ENCODE measurements at places on chromosomes 1 and 21.

GRCh38 chr1:32948905-32949304, 15.7 kb downstream of the RNF19B start:
- H3K4me1 ChIP-seq: peaks cover 12% of the 10 kb centered on the region
- no peak overlapping the region for H3K4me3 ChIP-seq

DNA sequence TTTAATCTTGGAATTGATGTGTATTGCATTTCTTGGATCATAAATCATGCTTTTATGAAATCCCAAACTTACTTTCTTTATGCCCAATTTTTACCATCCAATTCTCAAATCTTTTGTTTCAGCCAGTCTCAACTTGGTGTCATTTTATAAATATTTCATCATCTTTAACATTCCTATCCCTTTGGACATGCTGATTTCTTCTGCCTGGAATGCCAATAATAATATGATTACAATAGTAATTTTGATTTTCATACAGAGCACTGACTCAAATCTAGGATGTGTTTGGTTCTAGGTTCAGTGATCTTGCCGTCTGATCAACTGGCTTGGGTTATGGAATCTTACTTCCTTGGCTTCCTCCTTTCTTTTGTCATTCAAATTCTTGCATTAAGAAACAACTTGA, 12.8 kb downstream of the RRP15 start:
- DNase-seq: no peak
- no peaks in the 10 kb centered on the region for H3K27me3 ChIP-seq
- H3K4me1 ChIP-seq: peaks cover 2% of the 10 kb centered on the region
- H3K27ac ChIP-seq: no peak overlapping the region
- no peak overlapping the region for H3K4me3 ChIP-seq

GRCh38 chr1:192905049-192905448, 96.2 kb downstream of the RGS2 start:
- H3K27ac ChIP-seq: no peak overlapping the region
- DNase-seq: no peak
- H3K36me3 ChIP-seq: no peaks in the 10 kb centered on the region

DNA sequence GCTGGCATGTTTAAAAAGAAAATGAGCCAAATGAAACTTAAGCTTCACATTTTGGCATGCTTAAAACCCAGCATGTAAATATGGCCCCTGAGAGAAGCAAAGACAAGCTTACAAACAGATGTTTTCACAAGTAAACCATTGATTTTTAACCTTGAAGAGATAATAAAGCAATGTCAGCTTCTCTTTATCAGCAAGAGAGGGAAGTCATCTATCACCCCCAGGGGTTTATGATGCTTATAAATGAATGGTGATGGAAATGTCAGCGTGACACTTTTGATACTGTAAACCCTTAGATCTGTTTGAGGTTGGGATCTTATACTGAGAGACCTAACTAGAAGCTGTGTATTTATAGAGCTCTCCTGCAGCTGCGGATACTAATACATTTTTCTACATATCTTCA, 471.3 kb downstream of the PLA2G4A start:
- no peak overlapping the region for H3K4me3 ChIP-seq
- no peaks in the 10 kb centered on the region for H3K27me3 ChIP-seq
- DNase-seq: no peak
- H3K36me3 ChIP-seq: no peaks in the 10 kb centered on the region
- no peak overlapping the region for H3K27ac ChIP-seq

GRCh38 chr1:27285274-27285660, 36.7 kb upstream of the TMEM222 start:
- no peak overlapping the region for H3K4me3 ChIP-seq
- no peaks in the 10 kb centered on the region for H3K27me3 ChIP-seq
- H3K36me3 ChIP-seq: peaks cover 18% of the 10 kb centered on the region

DNA sequence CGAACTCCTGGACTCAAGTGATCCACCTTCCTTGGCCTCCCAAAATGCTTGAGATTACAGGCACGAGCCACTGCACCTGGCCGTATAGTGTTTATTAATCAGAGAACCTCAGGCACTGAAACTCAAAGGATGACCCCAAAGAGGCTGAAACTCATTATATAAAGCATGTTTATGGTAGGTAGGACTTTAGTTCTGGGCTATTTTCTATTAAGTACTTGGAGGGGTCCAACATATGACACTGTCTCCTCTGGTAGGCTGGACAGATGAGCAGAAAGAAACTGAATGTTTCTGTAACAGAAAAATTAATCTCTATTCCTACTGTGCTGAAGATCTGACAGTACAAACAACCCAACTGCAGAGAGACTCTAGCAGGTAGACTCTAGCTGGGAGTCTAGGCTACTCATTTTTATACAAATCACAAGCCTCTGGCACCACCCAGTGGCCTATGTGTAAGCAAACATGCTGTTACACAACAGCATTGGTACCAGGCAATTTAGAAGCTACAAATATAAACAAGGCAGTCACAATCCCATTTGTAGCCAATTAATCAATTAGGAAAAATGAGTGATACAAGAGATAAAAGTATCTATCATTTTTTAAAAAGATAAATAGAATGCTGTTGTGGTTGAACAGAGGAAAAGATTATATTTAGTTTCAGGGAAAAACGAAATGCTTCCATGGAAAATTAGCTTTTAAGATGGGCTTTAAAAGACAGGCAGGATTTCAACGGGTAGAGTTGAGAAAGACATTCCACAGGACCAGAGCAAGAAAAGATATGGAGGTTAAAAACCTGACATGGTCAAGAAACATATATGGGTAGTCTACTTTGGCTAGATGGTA, 10.4 kb downstream of the DCAF8 start:
- H3K27me3 ChIP-seq: no peaks in the 10 kb centered on the region
- no peak overlapping the region for H3K4me3 ChIP-seq
- H3K27ac ChIP-seq: no peak overlapping the region
- peaks cover 5% of the 10 kb centered on the region for H3K4me1 ChIP-seq
- peak; percentile 74 for DNase-seq

GRCh38 chr1:87176087-87176486, 152.6 kb upstream of the LMO4 start:
- H3K27ac ChIP-seq: no peak overlapping the region
- no peak for DNase-seq
- H3K4me1 ChIP-seq: no peaks in the 10 kb centered on the region
- no peaks in the 10 kb centered on the region for H3K36me3 ChIP-seq

DNA sequence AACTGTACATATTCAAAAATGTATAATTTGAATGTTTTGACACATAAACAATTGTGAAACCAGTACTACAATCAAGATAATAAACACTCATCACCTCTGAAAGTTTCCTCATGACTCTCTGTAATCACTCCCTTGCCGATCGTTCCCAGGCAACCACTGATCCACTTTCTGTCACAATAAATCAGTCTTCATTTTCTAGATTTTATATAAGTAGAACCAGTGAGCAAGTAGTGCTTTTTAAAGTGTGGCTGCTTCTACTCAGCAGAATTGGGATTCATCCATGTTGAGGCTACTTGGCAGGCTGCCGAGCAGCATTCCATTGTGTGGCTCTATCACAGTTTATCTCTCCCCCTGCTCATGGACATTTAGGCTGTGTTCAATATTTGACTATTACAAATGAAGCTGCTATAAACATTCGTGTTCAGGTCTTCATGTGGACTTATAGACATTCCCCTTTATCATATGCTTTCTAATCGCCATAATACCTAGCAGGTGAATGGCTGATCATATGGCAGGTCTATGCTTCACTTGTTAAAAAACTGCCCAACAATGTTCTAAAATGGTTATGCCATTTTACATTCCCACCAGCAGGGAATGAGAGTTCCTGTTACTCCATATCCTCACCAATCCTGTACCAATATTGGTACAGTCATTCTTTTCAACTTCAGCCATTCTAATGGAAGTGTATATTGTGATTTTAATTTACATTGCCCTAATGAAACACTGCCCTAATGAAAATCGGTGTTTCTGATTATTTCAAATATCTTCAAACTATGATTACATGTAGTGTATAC, 20.5 kb downstream of the TEX38 start:
- peaks cover 74% of the 10 kb centered on the region for H3K36me3 ChIP-seq
- no peak overlapping the region for H3K4me3 ChIP-seq
- H3K4me1 ChIP-seq: peaks cover 15% of the 10 kb centered on the region
- no peak for DNase-seq

DNA sequence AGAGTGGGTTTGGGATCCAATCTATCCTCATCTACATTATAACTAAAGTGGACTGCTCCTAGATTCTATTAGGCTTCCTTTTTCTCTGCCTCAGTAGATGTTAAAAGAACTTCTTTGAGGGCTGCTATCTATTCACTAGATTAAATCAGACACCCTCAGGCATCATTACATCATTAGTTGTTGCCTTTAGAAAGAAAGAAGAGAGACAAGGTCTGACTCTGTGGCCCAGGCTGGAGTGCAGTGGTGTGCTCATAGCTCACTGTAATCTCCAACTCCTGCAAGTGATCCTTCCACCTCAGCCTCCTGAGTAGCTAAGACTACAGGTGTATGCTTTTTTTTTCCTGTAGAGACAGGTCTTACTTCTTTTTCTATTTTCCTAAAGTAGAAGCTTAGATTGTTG, 71.1 kb upstream of the EXO1 start:
- H3K4me1 ChIP-seq: no peaks in the 10 kb centered on the region
- no peaks in the 10 kb centered on the region for H3K36me3 ChIP-seq
- no peak overlapping the region for H3K27ac ChIP-seq
- DNase-seq: no peak
- no peak overlapping the region for H3K4me3 ChIP-seq
- no peaks in the 10 kb centered on the region for H3K27me3 ChIP-seq

- peak overlapping the region; percentile 73 for H3K27ac ChIP-seq
- peaks cover 55% of the 10 kb centered on the region for H3K4me1 ChIP-seq
- no peaks in the 10 kb centered on the region for H3K36me3 ChIP-seq
- DNase-seq: peak; percentile 58
- H3K4me3 ChIP-seq: peak overlapping the region; percentile 27
- peaks cover 37% of the 10 kb centered on the region for H3K27me3 ChIP-seq
Measured at GRCh38 chr21:45892156-45892915, 89.2 kb upstream of the COL6A1 start.

GRCh38 chr1:219880765-219881457, 47.4 kb downstream of the SLC30A10 start:
- no peak overlapping the region for H3K27ac ChIP-seq
- no peaks in the 10 kb centered on the region for H3K27me3 ChIP-seq
- DNase-seq: no peak
- H3K36me3 ChIP-seq: no peaks in the 10 kb centered on the region
- no peaks in the 10 kb centered on the region for H3K4me1 ChIP-seq
- no peak overlapping the region for H3K4me3 ChIP-seq

Measured in activated naive CD4-positive, alpha-beta T cell treated with anti-CD3 and anti-CD28 coated beads, Interleukin-2, amount 10 ng/mL, durations not matched to agents 7 days and 5 days (primary cell).